Right cardiac atrium (tissue), 5 donors: ENCODE measurements at places on chromosomes 12 and 14. TPM values are rescaled to one million over a fixed set of nuclear protein-coding genes. Genes with fewer than 3 reads are reported as not detected.

Gene DTX1
- 4.9 TPM for total RNA-seq

Gene PLBD1
- total RNA-seq, result 24.1 TPM

Gene GPR68
- total RNA-seq, result 0.79 TPM

Gene LBHD2
- not detected for total RNA-seq

Gene CLEC4D
- total RNA-seq, result not detected

GRCh38 chr12:131836193-131836592, 8.0 kb downstream of the MMP17 start:
- no peak for DNase-seq

DNA sequence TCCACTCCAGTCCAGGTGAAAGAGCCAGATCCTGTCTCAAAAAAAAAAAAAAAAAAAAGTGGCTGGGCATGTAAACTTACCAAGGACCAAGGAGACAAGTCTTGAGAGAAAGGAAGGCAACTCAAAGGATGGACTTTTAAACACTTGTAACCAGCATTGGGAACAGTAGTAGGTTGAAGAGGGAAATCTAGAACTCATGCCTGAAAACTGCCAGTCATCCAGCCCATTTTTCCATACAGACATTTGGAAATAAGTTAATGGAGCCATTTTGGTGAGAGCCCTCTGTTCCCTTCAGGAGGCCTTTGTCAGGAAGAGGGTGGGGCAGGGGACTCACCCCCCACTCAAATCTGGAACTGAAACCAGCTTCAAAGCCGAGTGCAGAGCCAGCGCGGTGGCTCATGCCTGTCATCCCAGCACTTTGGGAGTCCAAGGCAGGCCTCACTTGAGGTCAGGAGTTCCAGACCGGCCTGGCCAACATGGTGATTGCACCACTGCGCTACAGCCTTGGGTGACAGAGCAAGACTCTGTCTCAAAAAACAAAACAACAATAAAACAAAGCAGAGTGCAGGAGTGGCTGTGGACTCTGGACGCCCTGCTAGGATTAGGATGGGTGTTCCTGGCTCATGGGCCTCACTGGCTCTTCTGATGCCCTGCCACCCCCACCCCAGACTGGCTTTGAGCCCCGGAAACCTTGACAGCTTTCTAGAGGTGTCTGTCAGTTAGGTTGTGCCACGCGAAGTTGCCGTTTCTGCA, 1.6 kb upstream of the MLXIP start:
- DNase-seq, result no peak

- no peak for DNase-seq
Measured at GRCh38 chr14:101820283-101820798, 58.8 kb downstream of the PPP2R5C start.

- no peak for DNase-seq
Measured at GRCh38 chr14:73191441-73191840, 45.9 kb upstream of the PAPLN start.

GRCh38 chr14:94334872-94335271, 11.7 kb upstream of the SERPINA6 start:
- DNase-seq, result no peak

- DNase-seq, result no peak
Measured at GRCh38 chr12:34597548-34598351, 575.5 kb downstream of the ALG10 start.

DNA sequence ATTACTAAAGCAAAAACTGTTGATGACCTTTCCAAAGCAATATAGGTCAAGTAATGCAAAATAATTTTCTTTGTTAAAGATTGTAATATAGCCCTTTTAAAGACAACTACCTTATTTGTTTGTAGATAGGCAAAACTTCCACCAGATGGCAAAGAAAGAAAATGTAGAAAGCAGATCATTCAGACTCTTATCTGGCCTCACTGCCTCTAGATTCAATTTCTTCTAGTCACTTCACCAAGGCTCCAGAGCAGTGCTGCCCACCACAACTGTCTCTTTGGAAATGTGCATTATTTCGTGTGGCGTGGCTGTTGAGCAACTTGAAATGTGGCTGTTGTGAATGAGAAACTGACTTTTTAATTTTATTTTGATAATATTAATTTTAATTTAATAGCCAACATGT, 127.1 kb downstream of the ITPR2 start:
- DNase-seq, result no peak

- no peak for DNase-seq
Measured at GRCh38 chr12:29113101-29113500, 36.0 kb upstream of the FAR2 start.

DNA sequence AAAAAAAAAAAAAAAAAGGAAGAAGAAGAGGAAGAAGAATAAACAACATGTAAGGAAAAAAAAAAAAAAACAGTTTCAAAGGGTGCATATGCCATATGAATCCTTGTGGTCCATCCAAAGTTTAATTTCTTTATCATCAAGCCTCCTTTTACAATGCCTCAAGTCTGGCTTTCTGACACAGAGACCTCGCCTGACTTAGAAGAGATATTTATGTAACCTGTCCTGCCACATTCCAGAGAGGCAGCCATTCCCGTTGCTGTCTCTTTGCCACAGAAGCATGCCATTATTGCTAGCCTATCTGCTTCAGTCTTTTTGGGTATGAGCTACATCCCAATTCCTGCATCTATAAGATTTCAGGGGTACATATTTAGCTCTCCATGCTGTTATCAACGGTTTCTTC, 596.7 kb upstream of the ATP2B1 start:
- no peak for DNase-seq

DNA sequence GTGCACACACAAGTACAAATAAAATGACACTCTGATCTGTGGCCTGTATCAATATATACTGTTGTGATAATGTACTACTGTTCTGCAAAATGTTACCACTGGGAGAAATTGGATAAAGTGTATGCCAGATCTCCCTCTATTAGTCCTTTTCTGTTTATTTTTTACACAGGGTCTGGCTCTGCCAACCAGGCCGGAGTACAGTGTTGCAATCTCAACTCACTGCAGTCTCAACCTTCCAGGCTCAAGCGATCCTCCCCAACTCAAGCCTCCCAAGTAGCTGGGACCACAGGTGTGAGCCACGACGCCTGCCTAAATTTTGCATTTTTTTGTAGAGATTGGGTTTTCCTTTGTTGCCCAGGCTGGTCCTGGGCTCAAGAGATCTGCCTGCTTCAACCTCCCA, 1.9 kb downstream of the NT5DC3 start:
- no peak for DNase-seq

DNA sequence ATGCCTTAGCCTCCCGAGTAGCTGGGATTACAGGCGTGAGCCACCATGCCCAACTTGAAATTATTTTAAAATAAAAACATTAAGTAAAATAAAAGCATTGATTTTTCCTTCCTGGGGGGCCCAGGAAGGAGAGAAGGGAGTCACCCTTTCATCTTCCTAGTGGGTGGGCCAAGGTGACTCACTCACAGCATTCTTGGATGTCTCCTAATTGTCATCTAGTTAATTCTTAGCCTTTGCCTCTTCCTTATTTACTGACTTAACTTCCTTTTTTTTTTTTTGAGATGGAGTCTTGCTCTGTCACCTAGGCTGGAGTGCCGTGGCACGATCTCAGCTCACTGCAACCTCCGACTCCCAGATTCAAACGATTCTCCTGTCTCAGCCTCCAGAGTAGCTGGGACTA, 29.2 kb downstream of the TMEM120B start:
- DNase-seq, result no peak

DNA sequence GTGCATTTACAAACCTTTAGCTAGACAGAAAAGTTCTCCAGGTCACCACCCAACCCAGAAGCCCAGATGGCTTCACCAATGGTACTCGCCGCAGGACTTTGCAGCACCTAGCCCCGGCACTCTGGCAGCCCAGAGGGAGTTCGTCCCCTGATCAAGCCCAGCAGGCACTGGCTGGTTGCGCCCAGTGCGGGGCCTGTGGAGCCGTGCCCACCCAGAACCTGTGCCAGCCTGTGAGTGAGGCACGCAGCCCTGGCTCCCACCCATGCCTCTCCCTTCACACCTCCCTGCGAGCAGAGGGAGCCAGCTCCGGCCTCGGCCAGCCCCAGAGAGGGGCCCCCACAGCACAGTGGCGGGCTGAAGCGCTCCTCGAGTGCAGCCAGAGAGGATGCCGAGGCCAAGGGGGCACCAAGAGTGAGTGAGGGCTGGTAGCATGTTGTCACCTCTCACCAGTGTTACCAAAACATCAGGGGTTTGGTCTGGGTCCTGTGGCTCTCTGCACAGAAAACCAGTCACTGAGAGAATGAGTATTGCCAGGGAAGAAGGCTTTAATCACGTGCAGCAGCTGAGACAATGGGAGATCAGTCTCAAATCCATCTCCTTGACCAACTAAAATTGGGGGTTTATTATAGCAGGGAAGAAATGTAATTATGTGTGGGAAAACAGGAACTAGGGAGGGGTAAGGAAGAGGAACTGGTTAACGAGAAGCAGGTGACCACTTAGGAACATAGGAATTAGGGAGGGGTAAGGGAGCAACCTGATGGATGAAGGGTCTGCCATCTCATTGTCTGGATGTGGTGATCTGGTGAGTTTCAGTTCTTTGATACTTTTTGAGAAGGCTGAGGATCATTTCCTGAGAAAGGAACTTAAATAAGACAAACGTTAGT, 151.3 kb downstream of the NUBPL start:
- DNase-seq, result no peak

- no peak for DNase-seq
Measured at GRCh38 chr14:44099743-44100488, 407.2 kb downstream of the FSCB start.

GRCh38 chr12:97910559-97910958, 448.0 kb downstream of the RMST start:
- DNase-seq, result no peak

DNA sequence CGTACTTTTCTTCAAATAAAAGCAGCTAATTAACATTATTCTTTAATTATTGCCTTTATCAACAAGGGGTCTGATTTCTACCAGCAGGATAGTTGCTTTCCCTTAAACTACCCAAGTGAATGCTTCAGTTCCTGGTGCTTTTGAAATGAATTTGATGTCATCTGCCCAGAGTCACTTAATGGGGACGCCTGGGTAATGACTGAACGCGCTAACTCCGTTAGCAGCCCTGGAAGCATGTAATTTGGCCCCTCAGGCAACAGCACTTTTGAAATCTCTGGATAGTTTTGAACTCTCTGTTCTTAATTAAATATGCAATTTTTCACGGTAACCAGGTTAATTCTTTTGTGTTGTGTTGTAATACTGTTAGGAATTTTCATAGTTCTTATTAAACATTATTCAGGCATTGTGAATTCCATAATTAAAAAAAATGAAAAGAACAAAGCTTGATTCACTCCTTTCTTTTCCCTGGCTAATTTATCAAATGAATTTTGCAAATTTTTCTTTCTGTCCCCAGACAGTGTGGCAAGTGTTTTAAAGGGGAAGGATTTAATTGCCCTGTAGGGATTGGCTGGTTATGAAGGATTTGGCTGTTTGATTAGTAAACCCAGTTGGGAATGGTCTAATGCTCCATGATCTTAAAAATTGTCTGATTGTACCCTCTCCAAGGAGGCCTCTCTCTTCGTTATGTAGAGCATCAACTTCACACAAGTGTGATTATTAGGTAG, 137.5 kb upstream of the MYL2 start:
- DNase-seq, result no peak

DNA sequence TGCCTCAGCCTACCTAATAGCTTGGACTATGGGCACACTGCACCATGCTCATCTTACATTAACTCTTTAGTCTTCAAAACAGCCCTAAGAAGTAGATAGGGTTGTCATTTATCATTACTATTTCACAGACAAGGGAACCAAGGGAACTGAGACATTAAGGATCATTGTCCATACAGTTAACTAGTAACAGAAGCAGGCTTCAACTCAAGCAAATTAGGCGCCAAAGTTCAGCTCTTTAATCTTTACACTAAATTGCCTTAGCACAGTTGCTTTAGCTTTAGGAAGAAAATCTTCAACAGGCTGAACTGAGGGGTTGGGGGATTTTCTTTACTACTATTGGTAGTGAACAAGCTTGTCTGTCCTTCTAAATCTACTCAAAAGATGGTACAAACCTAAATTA, 68.8 kb upstream of the CAND1 start:
- DNase-seq, result no peak

DNA sequence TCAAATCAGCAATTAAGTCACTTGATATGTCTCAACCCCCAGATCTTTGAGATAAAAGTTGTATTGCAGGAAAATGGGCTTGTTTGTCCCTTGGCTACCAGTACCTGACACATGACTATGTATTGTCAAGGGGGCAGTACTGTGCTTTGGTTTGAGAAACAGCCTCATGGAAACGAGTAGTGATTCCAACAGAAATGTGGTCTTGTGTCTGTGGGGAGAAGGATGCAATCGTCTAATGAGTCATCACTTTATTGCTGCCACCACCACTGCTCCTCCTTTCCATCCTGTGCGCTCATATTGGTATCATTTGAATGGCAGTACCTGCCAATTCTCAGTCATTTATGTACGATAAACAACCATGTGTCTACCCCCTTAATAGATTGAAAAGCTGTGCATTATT, 72.8 kb upstream of the ARHGAP5 start:
- DNase-seq, result no peak

DNA sequence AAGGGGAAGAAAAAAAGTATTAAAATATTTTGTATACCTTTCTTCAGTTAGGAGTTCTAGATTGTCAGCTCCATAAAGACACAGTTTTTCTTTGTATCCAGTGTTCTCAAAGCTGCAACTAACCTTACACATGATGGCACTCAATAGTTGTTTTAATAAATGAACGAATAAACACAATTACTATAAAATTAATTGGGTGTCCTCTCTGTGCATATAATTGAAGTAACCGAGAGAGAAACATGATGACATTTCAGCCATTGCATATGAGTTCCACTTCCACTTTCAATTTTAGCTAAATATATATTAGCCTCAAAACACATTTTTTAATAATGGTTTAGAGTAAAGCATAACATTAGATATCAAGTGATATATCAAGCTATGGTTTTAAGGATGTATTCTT, 671.2 kb downstream of the LRFN5 start:
- DNase-seq, result no peak

DNA sequence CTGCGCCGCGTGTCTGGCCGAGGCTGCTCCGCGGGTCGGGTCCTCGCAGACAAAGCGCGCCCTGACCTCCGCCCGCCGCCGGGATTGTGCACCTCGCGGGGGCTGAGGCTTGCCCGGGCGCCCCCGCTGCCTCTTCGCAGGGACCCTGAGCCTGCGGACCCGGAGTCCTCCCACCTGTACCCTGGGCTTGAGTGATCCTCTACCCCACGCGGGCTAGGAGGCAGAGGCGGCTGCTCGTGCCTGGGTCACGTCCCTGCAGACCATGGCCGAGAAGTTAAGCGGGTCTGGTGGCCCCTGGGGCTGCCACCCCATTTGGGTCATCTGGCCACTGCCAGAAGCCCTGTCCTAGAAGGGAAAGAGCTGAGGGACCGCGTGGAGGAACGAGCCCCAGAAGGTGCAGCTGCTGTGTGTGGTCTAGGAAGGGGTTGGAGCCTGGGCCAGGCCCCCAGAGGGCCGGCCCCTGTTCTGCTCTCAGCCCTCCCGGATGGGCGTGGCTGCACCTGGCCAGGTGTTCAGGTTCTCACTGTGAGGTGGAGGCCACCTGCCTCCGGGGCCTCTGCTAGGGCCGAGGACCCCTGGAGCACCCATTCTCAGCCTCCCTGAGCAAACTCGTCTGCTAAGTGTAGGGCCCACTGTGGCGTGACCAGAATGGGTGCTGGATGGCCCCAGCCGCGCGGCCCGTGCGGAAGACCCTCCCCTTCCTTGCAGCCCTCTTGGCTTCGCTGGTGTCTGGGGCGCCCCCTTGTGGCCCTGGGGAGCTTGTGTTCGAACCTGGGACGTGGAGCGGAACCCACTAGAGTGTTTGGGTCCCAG, 49.6 kb downstream of the LRCOL1 start:
- DNase-seq, result peak; percentile 84

- DNase-seq, result no peak
Measured at GRCh38 chr14:90820958-90821357, 4.7 kb upstream of the TTC7B start.
